ENCODE measurements at places on chromosomes 2 and 18.

DNA sequence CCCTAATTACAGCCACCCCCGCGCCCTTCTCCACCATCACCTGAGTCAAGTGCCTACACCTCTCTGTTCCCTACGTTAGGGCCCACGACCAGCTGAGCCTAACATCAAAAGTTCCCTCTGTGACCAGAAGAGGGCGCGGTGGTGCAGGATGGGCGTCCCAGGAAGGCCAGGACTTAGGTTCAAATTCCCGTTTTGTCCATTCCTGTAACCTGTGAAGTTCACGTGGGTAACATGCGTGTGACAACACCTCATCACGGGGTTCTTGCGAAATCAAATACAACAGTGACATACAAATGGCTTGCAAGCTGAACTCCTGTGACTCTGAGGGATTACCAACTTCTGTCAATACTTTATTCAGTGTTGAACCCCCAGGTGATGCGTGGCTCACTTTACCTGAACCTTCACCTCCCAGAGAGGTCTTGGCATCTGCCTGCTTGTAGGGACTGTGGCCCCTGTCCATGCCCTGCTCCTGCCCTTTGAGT lies 207.9 kb downstream of the ARL4C start:
- no peaks in the 10 kb centered on the region for H3K36me3 ChIP-seq
- H3K4me1 ChIP-seq: peaks cover 22% of the 10 kb centered on the region
- H3K27me3 ChIP-seq: no peaks in the 10 kb centered on the region
- DNase-seq: peak; percentile 56
- no peak overlapping the region for H3K4me3 ChIP-seq

GRCh38 chr18:4017480-4017879 lies 437.6 kb downstream of the DLGAP1 start:
- no peak for DNase-seq
- no peak overlapping the region for H3K27ac ChIP-seq
- no peaks in the 10 kb centered on the region for H3K4me1 ChIP-seq

DNA sequence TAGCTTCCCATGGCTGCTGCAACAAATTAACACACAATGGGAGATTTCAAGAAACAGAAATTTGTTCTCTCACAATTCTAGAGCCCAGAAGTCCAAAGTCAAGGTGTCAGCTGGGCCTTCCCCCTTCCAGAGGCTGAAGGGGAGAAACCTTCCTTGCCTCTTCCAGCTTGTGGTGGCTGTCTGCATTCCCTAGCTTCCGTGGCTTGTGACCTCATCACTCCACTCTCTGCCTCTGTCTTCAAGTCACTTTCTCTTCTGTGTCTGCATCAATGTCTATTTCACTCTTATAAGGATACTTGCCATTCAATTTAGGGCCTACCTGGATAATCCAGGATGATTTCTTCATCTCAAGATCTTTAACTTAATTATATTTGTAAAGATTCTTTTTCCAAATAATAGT lies 16.8 kb upstream of the SRBD1 start:
- H3K36me3 ChIP-seq: no peaks in the 10 kb centered on the region
- H3K27ac ChIP-seq: no peak overlapping the region
- H3K27me3 ChIP-seq: no peaks in the 10 kb centered on the region
- DNase-seq: no peak

GRCh38 chr2:227914362-227914761 lies 42.9 kb downstream of the DAW1 start:
- no peaks in the 10 kb centered on the region for H3K36me3 ChIP-seq
- no peak overlapping the region for H3K4me3 ChIP-seq
- H3K4me1 ChIP-seq: no peaks in the 10 kb centered on the region
- H3K27me3 ChIP-seq: no peaks in the 10 kb centered on the region
- no peak overlapping the region for H3K27ac ChIP-seq

GRCh38 chr2:230938098-230938497 lies 13.1 kb upstream of the GPR55 start:
- no peaks in the 10 kb centered on the region for H3K36me3 ChIP-seq
- H3K27ac ChIP-seq: no peak overlapping the region
- no peaks in the 10 kb centered on the region for H3K4me1 ChIP-seq
- H3K4me3 ChIP-seq: no peak overlapping the region
- H3K27me3 ChIP-seq: no peaks in the 10 kb centered on the region
- no peak for DNase-seq

DNA sequence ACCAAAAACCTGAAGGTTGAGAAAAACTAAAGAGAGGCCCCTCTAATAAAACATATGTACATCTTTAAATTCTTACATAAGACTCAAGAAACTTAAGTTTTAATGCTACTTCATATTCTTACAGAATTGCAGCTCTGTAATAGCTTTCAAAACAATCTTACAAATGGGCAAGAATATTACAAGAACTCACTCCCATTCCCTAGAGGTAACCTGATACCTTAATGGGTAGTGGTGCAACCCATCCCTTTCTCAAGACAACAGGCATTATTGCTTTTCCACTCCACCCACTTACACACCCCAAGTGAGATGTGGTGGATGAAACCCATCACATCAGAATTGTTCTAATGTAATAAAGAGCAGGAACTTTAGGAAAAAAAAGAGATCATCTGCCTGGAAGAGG lies 103.7 kb downstream of the RBMS1 start:
- H3K27me3 ChIP-seq: no peaks in the 10 kb centered on the region
- H3K4me1 ChIP-seq: peaks cover 57% of the 10 kb centered on the region
- DNase-seq: no peak
- no peaks in the 10 kb centered on the region for H3K36me3 ChIP-seq
- no peak overlapping the region for H3K27ac ChIP-seq

DNA sequence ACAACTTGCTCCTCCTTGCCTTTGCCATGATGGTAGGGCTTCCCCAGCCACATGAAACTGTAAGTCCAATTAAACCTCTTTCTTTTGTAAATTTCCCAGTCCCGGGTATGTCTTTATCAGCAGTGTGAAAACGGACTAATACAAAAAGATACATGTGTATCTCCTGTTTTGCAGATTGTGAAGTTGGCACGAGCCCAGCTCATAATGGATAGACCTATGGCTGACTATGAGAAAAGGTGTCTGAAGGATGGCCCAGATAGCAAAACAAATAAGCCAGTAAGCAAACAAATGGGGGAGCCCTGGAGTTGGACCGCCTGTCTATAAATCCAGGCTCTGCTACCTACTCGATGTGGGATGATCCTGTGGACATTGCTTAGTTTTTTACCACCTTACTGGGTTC lies 15.5 kb upstream of the PRKCE start:
- H3K36me3 ChIP-seq: no peaks in the 10 kb centered on the region
- no peaks in the 10 kb centered on the region for H3K4me1 ChIP-seq

DNA sequence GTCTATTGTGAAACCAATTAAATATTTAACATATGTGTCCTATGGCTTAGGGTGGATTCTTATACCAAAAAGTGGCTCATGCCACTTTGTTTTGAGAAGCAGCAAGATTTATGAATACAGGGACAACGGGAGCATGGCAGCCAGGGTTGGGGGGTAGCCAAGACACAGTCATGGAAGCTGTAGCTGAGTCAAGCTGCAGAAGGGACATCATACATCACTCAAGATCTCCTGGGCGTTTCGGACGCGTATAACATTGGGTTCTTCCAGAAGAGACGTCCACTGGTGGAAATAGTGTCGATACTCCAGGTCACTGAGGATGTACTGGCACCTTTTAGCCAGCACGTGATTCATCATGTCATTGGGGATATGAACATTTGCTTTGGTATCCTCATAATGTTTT lies 152.7 kb downstream of the RIF1 start:
- no peak overlapping the region for H3K27ac ChIP-seq
- H3K4me1 ChIP-seq: no peaks in the 10 kb centered on the region
